Common myeloid progenitor, CD34-positive (primary cell): ENCODE measurements at places on chromosomes 7 and 10.

- DNase-seq: no peak
Observed at GRCh38 chr10:132984801-132985545, 42.6 kb upstream of the CFAP46 start.

DNA sequence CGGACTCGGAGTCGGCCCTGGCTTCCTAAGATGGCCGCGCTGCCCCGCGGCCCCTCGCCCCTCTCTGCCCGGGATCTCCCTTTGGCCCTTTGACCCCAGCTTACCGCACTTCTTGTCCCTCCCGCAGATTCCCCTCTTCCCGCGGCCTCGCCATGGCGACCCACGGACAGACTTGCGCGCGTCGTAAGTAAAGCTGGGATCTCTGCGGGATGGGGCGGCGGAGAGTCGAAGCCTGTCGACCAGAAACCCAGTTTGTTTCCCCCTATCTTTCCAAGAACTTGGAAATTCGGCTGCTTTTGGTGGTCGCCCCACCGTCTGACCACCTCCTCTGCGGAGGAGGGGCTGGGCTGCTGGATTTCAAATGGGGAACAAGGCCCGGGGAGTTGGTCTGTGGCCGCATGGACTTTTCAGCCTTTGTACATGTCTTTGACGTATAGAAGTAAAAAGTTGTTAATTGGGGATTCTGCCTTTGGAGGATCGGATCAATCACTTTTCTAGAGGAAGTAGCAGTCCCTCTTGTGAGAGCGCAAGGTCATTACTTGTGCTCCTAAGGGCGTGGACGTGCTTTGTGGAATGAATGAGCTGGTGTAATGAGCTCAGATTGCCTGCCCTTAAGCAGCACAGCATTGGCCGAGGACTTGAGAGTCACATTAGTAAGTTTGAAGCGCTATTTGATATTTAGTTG lies 553 bp downstream of the VDAC2 start:
- DNase-seq: peak; percentile 46

GRCh38 chr10:3935141-3935540 lies 150.1 kb upstream of the KLF6 start:
- DNase-seq: no peak

- DNase-seq: no peak
Observed at GRCh38 chr7:16594676-16595075, 50.9 kb downstream of the ANKMY2 start.

GRCh38 chr10:16828701-16829175 lies 11.5 kb upstream of the RSU1 start:
- DNase-seq: no peak

GRCh38 chr10:112687647-112688046 lies 240.6 kb downstream of the VTI1A start:
- no peak for DNase-seq

- no peak for DNase-seq
Observed at GRCh38 chr7:117019287-117019686, 66.0 kb downstream of the ST7 start.

DNA sequence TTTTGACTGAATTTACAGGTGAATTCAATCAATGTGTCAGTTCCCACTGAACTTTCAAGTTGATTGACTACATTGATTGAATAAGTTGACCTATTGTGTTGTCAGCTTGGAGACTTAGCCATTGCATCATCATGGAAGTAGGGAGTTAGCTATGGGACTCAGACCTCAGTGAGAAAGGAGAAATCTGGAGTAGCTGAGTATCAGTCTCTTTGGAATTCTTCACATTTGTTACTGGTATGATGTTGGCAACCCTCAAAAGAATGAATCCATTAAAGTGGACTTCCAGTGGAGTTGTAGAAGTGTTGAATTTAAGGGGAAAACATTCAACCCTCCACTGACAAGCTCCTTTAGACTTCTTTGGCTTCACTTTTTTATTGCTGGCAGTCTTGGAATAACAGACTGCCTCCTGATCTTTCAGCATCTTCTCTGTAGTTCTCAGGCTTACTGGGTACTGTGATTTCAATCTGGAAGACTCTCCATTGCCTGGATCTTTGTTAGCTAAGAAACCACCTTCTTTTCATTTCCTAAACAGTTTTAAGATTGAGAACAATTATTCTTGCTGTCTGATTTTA lies 160.3 kb upstream of the NRP1 start:
- DNase-seq: no peak

GRCh38 chr7:158586499-158587161 lies 993 bp downstream of the PTPRN2 start:
- no peak for DNase-seq

GRCh38 chr7:26440233-26441001 lies 148.8 kb downstream of the SNX10 start:
- DNase-seq: no peak

- DNase-seq: no peak
Observed at GRCh38 chr7:52925332-52925731, 110.1 kb upstream of the POM121L12 start.

DNA sequence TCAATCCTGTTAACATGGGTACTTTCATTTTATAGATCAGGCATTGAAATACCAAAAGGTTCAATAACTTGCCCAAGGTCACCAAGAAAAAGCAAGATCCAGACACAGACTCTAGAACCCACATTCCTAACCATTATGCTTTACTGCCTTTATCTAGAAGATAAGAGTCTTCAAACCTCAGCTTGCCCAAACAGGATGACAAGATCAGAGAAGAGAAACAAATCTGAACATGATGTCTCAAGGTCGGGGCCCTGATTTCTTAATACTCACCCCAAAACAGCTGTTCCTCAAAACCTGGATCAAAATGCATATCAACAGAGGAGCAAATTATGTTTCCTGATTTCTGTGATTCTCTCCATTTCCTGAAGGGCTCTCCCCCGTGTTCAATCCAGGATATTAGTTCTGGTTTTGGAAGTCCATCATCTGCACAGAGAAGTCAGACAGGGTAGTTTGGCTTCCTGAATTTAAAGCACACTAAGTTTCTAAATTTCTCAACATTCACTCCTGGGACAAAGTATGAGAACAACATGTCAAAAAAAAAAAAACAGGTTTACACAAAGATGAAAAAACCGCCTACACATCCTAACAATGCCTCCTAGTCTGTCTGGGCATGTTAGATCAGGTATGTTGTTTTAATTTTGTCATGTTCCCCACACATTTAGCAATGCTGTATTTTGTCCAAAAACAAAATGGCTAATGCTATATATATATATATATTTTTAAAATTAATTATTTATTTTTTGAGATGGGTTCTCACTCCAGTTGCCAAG lies 16.2 kb downstream of the ZNF786 start:
- DNase-seq: no peak
